Panc1 (cell line): ENCODE measurements at places on chromosomes 1 and 21.

DNA sequence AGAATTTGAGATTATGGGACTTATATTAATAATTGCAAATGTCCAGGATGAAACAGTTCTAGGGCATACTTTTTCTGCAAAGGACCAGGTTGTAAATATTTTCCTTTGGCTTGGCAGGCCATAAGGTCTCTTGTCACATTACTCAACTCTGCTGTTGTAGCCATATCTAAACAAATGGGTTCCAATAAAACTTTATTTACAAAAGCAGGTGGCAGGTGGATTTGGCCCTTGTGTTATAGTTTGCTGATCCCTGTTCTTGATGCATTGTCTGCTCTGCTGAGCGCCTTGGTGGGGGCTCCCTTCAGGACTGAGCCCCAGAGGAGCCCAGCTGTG is 258.5 kb downstream of the FOXD2 start:
- no peak for DNase-seq

DNA sequence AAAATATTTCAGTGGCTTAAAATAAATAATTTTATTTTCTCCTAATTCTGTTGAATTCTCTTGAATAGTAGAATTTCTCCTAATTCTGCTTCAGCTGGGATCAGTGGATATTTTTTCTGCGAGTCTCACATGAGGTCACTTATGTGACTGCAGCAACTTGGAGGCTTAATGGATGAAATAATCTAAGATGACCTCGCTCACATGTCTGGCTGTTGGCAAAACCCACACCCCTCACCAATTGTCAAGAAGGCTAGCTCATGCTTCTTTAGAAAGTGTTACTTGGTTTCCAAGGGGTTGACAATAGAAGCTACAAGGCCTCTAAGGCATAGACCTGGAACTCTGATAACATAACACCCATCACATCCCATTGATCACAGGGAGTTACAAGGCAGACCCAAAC is 156.9 kb upstream of the DPYD start:
- DNase-seq = no peak

DNA sequence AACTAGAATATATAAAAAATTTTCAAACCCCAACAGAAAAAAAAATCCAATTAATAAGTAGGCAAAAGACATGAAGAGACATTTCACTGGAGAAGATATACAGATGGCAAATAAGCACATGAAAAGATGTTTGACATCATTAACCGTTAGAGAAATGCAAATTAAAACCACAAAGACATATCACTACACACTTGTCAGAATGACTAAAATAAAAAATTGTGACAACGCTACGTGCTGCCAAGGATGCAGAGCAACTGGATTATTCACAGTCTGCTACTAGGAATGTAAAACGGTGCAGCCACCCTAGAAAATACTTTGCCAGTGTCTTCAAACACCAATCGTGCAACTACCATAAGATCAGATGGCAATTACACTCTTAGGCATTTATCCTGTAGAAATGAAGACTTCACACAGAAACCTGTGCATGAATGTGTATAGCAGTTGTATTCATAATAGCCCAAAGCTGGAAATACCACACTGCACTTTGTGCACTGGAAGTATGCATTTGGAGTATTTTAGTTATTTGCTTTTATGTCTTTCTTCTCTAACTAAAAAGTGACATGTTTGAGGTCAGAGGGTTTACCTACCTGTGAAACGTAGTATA is 75.3 kb upstream of the PALMD start:
- DNase-seq = no peak

- DNase-seq = no peak
Observed at GRCh38 chr1:165415068-165415467, 29.9 kb downstream of the RXRG start.

- DNase-seq = no peak
Observed at GRCh38 chr1:204408074-204408507, 3.5 kb downstream of the PPP1R15B start.

GRCh38 chr1:27614043-27614624 is 10.2 kb upstream of the AHDC1 start:
- DNase-seq = no peak

GRCh38 chr21:42646076-42646825 is 7.2 kb upstream of the PDE9A start:
- DNase-seq = no peak

DNA sequence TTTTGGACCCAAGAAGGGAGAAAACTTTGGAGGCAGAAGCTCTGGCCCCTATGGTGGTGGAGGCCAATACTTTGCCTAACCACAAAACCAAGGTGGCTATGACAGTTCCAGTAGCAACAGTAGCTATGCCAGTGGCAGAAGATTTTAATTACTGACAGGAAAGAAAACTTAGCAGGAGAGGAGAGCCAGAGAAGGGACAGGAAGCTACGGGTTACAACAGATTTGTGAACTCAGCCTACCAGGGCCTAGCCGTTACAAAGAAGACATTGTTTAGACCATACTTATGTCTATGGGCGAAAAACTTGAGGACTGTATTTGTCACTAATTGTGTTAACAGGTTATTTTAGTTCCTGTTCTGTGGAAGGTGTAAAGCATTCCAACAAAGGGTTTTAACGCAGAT is 10.4 kb upstream of the ACOT11 start:
- no peak for DNase-seq
